ENCODE measurements at places on chromosomes 7 and 10. TPM values are rescaled to one million over a fixed set of nuclear protein-coding genes. Genes with fewer than 3 reads are reported as not detected.

Gene RPEL1
- not detected for total RNA-seq

Gene FAM221A
- total RNA-seq = 4.7 TPM

- H3K4me1 ChIP-seq = no peaks in the 10 kb centered on the region
- H3K27ac ChIP-seq = no peak overlapping the region
- no peak overlapping the region for H3K4me3 ChIP-seq
- no peaks in the 10 kb centered on the region for H3K36me3 ChIP-seq
- no peaks in the 10 kb centered on the region for H3K27me3 ChIP-seq
Measured at GRCh38 chr7:131970602-131971001, 414.2 kb upstream of the PODXL start.

DNA sequence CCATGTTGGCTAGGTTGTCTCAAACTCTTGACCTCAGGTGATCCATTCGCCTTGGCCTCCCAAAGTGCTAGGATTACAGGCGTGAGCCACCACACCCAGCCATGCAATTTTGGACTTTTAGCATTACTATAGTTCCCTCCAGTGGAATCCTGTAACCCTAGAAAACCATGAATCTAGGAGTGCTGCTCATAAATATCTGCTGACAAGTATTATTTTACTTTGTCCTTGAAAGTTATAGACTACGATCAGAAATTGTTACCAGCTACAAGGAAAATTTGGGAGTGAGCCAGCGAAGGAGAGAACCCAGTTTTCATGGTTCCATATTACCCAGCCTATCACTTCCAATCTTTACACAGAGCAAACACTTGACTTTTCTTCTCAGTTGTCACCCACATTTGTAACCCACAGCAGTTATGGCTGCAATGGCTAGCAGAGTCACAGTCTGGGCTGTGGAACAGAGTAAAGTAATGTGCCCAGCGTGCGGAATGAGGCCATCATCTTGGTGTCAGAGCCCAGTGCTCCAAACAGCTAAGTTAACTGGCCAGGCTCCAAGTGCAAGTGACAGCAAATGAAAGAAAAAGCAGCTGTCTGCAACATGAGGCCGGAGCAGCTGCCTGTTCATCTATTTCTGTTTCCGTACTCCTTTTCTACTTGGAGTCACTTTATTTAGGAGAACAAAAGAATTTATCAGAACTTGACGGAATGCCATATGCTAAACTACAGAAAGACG is 29.9 kb downstream of the ZC3HC1 start:
- H3K27me3 ChIP-seq = no peaks in the 10 kb centered on the region
- H3K4me3 ChIP-seq = no peak overlapping the region
- H3K27ac ChIP-seq = no peak overlapping the region
- H3K4me1 ChIP-seq = no peaks in the 10 kb centered on the region

GRCh38 chr10:59607970-59608369 is 101.7 kb downstream of the SLC16A9 start:
- no peaks in the 10 kb centered on the region for H3K4me1 ChIP-seq
- no peak overlapping the region for H3K4me3 ChIP-seq
- no peaks in the 10 kb centered on the region for H3K27me3 ChIP-seq
- H3K36me3 ChIP-seq = no peaks in the 10 kb centered on the region
- DNase-seq = no peak
- no peak overlapping the region for H3K27ac ChIP-seq

GRCh38 chr7:37284805-37285231 is 163.8 kb downstream of the ELMO1 start:
- H3K27me3 ChIP-seq = no peaks in the 10 kb centered on the region
- H3K4me1 ChIP-seq = peaks cover 65% of the 10 kb centered on the region
- no peak for DNase-seq
- H3K4me3 ChIP-seq = no peak overlapping the region
- H3K36me3 ChIP-seq = no peaks in the 10 kb centered on the region

GRCh38 chr7:92745241-92745640 is 91.1 kb downstream of the CDK6 start:
- no peaks in the 10 kb centered on the region for H3K27me3 ChIP-seq
- no peak overlapping the region for H3K4me3 ChIP-seq
- H3K36me3 ChIP-seq = no peaks in the 10 kb centered on the region
- no peak for DNase-seq
- H3K4me1 ChIP-seq = peaks cover 12% of the 10 kb centered on the region
